ENCODE measurements at places on chromosomes 5 and 9.

GRCh38 chr5:74123929-74124328, 497.9 kb downstream of the ARHGEF28 start:
- no peak for DNase-seq

- no peak for DNase-seq
These were observed 169.4 kb downstream of the PAPPA start for GRCh38 chr9:116323012-116323411.

GRCh38 chr5:17315710-17316221, 98.3 kb downstream of the BASP1 start:
- DNase-seq: no peak

- no peak for DNase-seq
These were observed 259.3 kb downstream of the CEMIP2 start for GRCh38 chr9:71509054-71509453.

DNA sequence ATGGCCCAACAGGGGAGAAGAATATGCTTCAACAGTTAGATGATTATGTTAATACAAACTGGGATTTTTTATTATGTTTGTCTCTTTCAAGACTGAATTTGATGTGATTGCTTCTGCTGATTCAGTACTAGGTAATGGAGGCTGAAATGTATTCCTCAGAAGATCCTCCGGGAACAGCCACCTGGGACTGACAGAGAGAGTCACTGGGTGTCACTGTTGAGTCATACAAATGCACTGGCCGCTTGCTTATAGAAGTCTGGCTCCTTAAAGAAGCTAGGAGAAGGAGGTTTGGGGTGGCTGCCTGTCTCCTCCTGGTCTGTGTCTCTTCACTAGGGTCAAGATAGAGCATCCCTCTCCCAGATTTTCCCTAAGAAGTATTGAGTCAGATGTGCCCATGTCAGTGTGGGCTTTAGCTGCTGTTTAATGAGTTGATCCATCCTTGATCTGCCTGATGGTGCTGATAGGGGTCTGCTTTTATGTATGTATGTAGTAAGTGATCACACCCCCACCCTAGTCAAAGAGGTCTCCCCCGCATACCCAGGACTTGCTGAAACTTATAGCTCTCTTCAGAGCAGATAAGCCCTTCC, 773.4 kb downstream of the BRINP1 start:
- no peak for DNase-seq

DNA sequence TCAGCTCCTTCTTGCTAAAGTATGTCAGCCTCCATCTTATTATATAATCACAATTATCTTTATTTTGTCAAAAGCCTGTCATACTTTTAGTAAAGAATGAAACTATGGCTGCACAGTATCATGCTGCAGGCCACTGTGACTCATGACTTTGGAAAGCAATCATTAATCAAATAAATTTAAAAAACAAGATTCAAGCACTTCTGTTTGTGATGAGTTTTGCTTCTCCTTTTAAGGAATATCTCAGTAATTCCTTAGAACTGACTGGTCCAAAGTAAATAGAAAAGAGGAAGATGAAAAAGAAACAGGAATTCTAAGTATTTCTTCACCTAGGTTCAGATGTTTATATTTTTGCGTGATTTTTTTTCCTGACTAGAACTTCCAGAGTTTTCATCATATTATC, 83.1 kb downstream of the EDIL3 start:
- DNase-seq: no peak

GRCh38 chr5:115940080-115940810, 22.0 kb upstream of the LVRN start:
- DNase-seq: no peak

DNA sequence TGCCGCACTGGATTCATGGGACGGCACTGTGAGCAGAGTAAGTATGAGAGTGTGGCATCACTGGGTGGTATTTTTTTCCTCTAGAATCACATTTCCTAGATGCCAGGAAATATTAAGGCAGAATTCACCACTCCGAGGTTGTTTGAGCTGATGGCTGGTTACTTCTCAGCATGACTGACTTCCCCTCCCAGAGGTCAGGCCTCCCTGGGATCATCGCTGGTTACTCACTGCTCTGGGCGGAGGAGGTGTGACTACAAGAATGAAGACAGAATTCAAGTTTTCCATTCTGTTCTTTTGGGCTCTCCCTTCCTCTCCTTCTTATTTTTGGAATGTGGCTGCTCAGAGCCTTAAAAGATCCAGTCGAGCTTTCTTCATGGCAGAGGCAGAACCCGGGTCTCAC, 76.6 kb upstream of the PRRC1 start:
- no peak for DNase-seq

- no peak for DNase-seq
These were observed 3.5 kb downstream of the PAM start for GRCh38 chr5:102758576-102758975.

DNA sequence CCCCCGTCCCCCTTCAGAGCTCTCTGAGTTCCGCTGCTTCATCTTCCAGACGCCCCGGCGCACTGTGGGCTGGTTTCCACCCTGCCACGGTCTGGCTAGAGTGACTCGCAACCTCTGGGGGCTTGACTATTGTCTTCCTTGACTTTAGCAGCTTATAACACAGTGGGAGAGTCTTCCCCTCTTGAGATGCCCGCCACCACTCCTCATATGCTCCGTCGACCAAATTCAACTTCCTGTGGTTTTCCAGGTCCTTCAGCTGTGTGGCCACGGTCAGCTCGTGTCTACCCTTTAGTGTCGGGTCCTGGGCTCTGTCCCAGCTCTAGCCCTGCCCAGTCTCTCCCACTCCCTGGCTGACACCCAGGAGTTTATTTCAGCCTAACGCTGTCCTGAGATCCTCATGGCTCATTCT, 28.2 kb upstream of the NCS1 start:
- no peak for DNase-seq

DNA sequence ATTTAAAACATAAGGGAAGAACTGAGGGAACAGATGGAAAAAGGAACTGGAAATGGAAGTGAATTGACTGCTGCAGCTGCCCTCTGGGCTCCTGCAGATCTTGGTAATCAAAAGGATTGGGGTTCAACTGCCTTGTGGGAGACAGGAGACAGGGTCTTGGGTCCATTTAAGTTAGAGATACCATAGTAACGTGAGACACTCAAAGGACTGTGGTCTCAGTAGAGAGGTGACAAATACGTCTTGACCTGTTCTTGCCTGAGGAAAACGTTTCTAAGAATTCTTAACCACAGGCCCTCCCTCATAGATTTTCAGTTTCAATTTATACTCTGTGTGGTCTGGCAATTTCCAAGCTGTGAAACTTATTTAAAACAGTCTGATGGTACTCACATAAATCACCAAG, 100.8 kb upstream of the DHFR start:
- DNase-seq: no peak

DNA sequence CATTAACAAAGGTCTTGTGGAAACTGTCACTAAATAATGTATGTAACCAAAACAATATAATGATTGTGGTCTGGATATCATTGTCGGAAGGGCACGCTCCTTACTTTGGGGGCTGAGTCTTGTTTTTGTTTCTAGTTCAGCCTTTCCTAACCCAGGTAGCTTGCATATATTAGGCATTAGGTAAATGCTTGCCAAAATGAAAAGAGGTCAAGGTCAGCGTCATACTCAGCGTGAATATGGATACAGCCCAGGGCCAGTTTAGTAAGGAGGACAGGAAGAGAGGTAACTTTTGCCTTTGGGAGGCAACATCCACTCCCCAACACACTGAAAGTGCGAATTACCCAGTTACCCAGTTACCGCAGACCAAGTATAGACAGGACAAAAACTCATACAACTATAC, 171.4 kb downstream of the RAB3C start:
- DNase-seq: no peak

DNA sequence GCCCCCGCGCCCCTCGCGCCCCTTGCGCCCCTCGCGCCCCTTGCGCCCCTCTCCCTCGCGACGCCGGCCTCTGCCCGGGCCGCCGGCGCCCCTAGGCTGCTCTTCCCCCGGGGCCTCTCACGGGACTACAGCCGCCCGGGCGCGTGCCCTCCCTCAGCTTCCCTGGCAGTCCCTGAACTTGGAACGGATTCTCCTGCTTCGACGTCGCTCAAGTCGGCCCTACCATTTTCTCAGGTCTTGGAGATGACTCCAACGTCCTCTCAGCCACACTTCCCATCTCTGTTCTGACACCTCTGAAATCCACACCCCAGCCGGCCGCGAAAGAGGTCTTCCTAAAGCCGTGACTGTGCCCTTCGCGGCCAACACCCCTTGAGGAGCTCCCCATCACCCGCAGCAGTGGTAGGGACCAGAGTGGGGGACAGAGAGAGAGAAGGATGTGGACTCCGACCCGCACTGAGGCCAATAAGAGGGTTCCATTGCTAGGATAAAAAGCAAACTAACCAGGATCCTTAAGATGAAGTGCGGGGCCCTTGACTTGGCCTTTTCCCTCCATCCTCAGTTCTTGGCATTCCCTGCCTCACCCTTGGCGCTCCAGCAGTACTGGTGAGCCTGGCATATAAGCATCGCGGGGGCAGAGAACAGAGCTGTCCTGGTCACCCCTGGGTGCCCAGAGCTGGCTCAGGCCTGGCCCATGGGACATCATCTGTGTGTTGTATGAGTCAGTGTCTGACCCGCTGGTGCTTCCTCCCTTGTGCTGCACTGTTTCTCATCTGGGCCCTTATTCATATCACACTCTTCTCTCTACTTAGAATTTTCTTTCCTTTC, 38.6 kb upstream of the GARNL3 start:
- no peak for DNase-seq

DNA sequence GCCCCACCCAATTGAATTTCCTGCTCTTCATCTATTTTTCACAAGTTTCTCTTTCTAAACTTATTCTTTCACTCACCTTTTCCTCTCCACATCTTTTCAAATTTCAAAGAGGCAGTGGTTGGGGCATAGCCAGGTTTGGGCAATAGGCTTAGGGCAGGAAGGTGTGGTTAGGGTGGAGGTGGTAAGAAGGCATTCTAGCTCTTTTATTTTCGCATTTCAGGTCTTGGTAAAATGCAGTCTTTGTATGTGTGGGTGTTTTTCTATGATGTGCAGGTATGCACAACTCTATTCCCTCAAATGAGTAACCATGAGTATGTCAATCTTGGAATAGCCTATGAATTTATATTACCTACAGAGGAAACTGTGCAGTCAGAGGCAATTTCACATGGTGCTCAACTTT, 129.8 kb upstream of the IFNE start:
- peak; percentile 27 for DNase-seq

DNA sequence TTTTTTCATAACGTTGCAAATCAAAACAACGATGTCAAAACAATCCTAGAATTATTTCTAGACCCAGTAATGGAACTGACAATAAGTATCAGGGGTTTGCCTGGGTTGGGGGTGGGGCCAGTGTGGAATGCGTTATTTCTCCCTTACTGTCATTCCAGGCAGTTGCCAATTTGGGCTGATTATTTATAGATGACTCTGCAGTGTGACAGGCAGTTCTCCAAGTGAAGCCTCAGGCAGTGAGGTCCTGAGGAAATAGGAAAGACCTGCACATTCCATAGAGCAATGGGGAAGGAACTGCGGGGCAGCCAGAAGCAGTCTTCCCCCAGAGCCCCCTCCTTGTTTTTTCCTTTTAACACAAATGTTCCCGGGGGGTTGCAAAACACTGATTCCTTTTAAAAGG, 179.0 kb downstream of the YTHDC2 start:
- no peak for DNase-seq

- DNase-seq: no peak
These were observed 98.9 kb downstream of the CEMIP2 start for GRCh38 chr9:71669284-71669995.

DNA sequence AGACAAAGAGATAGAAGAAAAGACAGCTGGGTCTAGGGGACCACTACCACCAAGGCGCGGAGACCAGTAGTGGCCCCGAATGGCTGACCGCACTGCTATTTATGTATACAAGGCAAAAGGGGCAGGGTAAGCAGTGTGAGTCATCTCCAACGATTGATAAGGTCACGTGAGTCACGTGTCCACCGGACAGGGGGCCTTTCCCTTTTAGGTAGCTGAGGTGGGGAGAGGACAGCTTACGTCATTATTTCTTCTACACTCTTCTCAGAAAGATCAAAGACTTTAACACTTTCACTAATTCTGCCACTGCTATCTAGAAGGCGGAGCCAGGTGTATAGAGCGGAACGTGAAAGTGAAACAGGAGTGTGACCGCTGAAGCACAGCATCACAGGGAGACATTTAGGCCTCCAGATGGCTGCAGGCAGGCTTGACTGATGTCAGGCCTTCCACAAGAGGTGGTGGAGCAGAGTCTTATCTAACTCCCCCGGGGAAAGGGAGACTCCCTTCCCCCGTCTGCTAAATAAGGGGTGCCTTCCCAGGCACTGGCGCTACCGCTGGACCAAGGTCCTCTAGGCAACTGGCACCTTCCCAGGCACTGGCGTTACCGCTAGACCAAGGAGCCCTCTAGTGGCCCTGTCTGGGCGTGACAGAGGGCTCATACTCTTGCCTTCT, 6.1 kb upstream of the PRR16 start:
- DNase-seq: no peak

GRCh38 chr5:135484674-135485086, 32.5 kb upstream of the TIFAB start:
- no peak for DNase-seq

DNA sequence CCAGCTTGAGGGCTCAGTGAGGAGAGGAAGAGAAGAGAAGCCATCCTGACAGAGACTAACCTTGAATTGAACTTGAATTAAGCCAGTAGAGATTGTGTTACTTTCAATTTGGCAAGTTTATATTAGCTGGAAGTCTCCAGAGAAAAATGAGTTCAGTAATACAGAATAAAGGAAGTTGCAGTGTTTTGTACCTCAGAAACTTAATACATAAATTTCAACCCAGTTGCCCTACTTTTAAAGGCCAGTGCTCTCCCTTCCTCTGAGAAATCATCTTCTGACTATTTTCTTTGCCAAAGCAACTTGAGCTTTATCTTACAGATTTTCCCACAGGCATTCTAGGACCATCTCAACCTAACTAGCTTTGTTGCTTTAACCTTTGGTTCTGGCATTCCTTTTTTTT, 231.0 kb upstream of the GAS1 start:
- DNase-seq: no peak

DNA sequence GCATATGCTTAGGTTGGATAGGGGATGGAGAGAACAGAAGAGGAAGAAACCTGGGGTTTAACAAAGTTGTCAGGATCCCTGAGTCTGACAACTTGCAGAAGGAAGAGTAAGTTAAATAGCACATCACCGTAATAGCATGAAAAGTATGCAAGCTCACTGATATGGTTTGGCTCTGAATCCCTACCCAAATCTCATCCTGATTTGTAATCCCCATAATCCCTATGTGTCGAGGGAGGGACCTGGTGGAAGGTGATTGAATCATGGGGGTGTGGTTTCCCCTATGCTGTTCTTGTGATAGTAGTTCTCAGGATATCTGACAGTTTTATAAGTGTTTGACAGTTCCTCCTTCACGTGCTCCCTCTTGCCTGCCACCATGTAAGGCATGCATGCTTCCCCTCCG, 193.3 kb downstream of the PSAT1 start:
- DNase-seq: no peak

DNA sequence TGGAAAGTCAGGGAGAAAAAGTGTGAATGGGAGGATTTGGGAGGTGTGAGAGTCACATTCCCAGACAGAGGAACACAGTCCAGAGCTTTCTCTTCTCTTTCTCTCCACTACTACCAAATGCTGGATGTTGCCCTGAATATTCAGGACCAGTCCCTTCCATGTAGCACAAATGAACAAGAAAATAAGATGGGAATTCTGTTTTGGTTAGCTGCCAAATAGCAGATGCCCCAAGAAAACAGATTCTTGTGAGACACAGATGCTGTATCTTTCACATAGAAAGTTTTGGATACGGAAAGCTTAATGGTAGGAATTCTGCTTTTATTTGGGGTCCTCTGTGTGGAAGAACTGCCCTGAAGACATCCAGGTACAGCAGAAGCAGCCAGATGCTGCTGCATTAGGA, 37.8 kb downstream of the PRLR start:
- no peak for DNase-seq

- no peak for DNase-seq
These were observed 115.0 kb upstream of the MEF2C start for GRCh38 chr5:88997937-88998336.
